Esophagus squamous epithelium (tissue), 5 donors: ENCODE measurements at places on chromosomes 4 and X.
A peak's percentile ranks its signal among the peaks of the same experiment; 100 is the strongest.

- DNase-seq, result no peak
Observed at GRCh38 chr4:5399124-5399523, 309.2 kb downstream of the EVC2 start.

- peak; percentile 51 for DNase-seq
Observed at GRCh38 chr4:51843309-51844152, 578 bp downstream of the DCUN1D4 start.

GRCh38 chrX:3393581-3394111 lies 47.2 kb upstream of the MXRA5 start:
- no peak for DNase-seq

DNA sequence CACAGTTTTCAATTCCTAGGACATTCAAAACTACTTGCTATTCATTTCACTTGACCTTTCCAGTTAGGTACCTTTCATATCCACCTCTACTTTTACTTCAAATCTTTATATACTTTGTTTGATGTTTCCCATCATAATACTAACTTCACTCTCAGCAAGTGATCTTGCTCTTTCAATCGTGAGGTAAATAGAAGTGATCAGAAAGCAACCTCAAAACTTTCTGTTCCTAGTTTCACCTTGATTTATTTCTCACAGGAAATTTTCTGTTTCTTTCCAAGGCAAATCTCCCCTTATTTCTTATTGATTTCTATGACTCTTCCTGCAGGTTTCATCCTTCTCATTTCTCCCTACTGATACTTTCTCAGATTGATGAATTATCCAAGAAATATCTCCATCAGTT lies 623.5 kb downstream of the FSTL5 start:
- DNase-seq, result no peak

GRCh38 chr4:83189631-83190136 lies 75.2 kb upstream of the PLAC8 start:
- DNase-seq, result no peak

GRCh38 chr4:121272526-121272925 lies 108.3 kb downstream of the QRFPR start:
- no peak for DNase-seq

DNA sequence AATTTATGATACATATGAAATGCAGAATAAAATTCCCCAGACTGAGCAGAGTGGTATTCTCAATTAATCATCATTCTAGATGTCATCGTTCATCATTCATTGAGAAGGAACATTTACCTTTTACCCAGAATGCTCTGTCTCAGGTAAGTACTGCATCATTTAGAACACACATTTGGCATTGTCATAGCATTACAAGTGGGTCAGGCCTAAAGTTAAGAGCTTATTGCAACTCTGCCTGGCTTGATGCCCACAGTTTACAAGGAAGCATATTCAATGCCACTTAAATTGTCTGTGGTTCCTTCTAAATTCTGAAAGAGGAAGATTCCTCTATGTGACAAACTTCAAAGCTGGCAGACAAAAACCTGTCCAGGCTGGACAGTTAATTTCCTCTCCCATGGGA lies 87.3 kb downstream of the CAMK2D start:
- DNase-seq, result no peak

GRCh38 chr4:121633653-121634052 lies 63.1 kb downstream of the ANXA5 start:
- no peak for DNase-seq

- no peak for DNase-seq
Observed at GRCh38 chr4:182413550-182413949, 170.3 kb downstream of the TENM3 start.

DNA sequence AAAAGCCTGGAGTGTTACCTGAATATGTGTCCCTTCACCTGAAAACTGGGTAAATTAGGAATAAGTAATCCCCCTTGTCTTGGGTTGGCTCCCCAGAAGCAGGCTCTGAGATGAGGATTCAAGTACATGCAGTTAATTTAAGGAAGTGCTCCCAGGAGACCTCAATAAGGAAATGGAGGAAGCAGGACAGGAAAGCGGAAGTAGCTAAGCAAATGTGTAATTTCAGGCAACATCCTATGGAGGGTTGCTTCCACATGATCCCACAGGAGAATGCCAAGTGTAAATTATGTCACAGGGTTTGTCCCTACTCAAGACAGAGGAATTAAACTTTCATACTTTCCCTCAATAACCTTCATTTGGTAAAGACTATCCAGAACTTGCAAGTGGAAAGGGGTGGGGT lies 48.1 kb upstream of the ARHGEF6 start:
- DNase-seq, result no peak

GRCh38 chr4:6393066-6393465 lies 79.3 kb downstream of the PPP2R2C start:
- no peak for DNase-seq

DNA sequence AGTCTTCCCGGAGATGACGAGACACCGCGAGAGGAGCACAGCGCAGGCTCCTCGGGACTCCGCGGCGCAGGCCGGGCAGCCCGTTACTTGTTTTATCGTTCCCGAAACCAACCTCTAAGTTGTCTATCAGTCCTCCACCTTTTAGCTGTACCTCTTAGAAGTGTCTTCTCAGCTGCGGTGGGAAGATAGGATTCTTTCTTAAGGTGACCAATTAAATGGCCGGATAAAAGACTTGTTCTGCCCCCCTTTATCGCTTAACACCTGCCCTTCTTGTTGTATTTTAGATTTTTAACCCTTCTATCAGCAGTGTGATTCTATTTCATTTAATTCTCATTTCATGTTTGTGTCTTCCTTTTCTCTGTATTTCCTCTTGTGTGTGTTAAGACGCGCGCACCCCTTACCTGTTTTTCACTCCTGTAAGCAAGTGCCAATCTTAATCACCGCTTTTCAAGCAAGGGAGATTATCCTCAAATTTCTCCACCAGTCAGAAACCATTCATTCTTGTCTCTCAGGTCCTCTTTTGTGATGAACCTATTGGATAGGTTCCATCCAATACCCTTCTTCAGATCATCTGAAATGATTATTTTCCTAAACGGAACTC lies at the start of gene SLC9B2:
Gene SLC9B2 (minus strand): TSS at position 15 of the 601 bp plus-strand sequence. CDS start 9,211 bp downstream, outside the sequence.
- DNase-seq, result no peak

- DNase-seq, result no peak
Observed at GRCh38 chr4:138751309-138751708, 264.3 kb upstream of the NOCT start.

- no peak for DNase-seq
Observed at GRCh38 chr4:147418226-147418625, 62.7 kb upstream of the EDNRA start.

GRCh38 chr4:26510334-26510964 lies 20.2 kb upstream of the CCKAR start:
- DNase-seq, result no peak

GRCh38 chr4:56655209-56655626 lies 25.9 kb downstream of the HOPX start:
- no peak for DNase-seq

GRCh38 chr4:8506373-8507195 lies 66.0 kb downstream of the TRMT44 start:
- DNase-seq, result no peak

DNA sequence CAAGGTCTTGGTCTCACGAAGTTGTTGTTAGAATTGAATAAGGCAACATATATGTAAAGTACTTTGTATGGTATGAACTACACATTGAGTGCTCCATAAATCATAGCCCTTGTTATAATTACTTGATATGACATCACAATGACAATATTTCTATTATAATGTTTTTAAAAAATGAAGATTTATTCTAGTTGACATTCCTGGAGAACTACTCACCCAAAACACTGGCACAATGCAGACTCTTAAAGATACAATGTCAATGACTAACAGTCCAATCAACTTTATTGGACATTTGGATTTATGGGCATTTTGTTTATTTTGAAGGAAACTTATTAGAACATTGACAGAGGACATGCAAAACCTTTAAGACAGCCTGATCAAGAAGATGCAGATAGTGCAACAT lies 55.3 kb downstream of the ASB9 start:
- DNase-seq, result no peak

DNA sequence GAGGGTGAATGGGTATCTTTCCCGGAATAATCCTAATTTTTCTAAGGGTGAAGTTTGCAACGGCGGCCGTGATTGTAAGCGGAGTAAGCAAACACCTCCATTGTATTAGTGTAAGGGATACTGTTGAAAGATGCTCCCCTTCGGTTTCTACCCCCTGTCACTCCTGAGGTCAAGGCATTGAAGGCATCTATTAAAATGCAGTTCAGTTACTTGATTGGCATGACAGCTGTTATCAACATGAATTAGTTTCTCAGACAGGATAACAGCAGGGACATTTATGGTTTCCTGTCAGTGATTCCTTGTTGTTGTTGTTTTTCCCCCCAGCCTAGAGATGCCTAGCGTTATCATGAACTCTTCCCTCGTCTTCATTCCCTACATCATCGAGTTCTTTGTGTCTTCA lies 552 bp downstream of the SLC25A14 start:
- no peak for DNase-seq

GRCh38 chr4:128958194-128958593 lies 135.1 kb downstream of the SCLT1 start:
- no peak for DNase-seq

DNA sequence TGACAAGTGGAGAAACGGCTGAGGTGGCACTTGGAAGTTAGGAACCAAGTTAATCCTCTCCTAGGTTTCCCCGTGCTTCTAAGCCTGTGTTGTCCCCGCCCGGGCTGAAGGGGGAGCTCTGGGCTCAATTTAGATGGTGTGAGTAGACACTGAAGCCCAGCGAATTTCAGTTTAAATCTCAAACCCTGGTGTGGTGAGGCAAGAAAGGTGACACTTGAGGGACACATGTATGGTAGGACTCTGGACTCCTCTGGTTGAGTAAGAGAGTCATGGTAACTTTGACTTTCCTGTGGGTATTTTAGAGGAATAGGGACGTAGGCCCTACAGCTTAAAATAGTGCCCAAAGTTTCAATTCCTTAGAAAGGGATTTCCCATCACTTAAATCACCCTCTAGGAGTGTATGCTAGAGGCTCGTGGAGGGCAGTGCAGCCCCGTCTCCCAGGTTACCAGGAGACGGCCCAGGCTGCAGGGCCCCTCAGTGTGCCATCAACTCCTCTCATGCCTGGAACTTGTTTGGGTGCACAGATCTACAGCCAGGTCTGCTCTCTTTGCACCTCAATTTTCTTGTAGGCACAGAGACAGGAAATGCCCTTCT lies 24.0 kb downstream of the HAND2 start:
- DNase-seq, result no peak

- no peak for DNase-seq
Observed at GRCh38 chr4:45442466-45442865, 681.4 kb downstream of the GABRG1 start.

GRCh38 chr4:85548116-85548515 lies 73.2 kb downstream of the ARHGAP24 start:
- no peak for DNase-seq

- DNase-seq, result no peak
Observed at GRCh38 chrX:5586726-5587125, 641.9 kb downstream of the NLGN4X start.

DNA sequence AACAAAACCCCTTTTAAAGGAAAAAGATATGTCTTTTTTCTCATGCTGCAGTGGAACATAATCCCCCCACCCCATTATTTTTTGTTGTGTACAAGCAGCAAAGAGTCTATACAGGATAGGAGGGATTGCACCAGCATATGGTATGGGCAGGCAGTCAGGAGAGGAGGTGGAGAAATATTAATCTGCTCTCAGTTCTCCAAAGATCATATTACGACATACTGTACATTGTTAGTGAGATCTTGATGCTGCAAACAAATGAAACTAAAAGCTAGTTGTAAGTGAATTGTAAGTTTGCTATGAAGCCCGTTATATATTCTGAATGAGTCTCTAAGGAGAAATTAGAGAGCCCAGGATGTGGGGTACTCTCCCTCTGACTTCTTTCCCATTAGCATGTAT lies 75.3 kb downstream of the RAPGEF2 start:
- DNase-seq, result no peak

- no peak for DNase-seq
Observed at GRCh38 chrX:68824152-68824433, 4.7 kb upstream of the EFNB1 start.

- no peak for DNase-seq
Observed at GRCh38 chrX:110671068-110671803, 124.4 kb downstream of the CHRDL1 start.

GRCh38 chr4:4852591-4853362 lies 6.7 kb upstream of the MSX1 start:
- no peak for DNase-seq

- DNase-seq, result no peak
Observed at GRCh38 chr4:97912156-97912555, 231.1 kb downstream of the STPG2 start.

DNA sequence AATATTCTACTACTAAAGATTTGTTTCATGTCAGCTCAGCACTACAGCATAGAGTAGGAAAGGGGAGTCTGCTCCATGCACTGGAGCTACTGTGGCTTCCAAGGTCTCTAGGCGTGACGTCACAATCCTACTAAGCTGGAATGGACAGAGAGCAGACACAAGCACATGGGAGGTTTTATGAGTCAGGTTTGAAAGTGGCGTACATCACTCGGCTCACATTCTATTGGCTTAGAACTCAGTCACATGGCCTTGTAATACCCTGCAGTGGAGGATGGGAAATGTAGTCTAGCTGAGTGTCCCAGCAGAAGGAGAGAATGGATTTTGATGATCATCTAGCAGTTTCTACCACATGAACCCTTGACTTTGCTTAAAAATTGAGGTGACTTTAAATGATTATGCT lies 624.8 kb upstream of the ATOH1 start:
- DNase-seq, result no peak

DNA sequence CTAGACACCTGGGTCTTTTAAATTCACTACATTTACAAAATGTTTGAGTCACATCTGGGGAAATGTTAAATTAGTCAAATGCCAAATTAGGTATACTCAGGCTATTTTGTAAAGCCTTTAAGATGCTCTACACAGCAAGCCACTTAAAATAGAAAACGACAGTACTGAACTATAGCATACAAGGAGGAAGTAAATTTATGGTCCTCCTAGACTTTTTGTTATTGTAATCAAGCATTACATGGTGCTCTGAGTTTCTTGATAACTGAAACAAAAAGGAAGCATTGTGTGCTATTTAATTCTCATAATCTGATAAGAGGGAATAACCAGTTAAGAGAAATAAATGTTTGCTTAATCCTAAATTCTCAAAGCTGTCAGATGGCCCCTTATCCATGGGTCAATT lies 46.2 kb downstream of the SLC9A7 start:
- no peak for DNase-seq

GRCh38 chrX:103063191-103063845 lies 653 bp downstream of the BEX1 start:
- DNase-seq, result no peak

- DNase-seq, result no peak
Observed at GRCh38 chr4:184668096-184668495, 18.6 kb downstream of the PRIMPOL start.

DNA sequence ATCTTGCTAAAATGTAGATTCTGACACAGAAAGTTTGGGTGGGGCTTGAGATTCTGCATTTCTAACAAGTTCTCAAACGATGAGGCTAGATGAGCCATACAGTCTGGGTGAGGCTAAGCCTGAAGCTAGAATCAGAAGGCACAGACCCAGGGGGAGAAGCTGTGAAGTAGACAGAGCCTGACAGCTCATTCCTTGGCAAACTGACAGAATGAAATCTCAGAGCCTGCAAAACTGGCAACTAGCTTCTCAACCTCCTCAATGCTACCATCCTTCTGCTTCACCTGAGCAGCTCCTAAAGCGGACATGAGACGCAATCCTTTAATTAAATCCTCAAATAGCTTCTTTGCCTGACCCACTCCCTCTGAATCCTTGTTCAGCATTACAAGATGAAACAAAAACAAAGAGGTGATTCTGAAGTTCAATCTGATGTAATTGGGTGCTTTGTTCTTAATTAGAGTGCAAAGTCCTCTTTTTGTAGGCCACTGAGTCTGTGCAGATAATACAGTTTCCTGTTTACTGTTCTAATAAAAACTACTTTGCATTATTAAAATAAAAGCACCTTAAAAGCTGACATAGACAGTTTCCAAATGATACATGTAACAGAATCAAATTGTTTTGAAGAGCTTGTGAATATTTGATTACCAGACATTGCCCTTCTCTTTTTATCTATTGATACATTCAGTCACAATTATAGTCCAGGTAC lies 71.0 kb upstream of the BMP2K start:
- no peak for DNase-seq
